ENCODE measurements at places on chromosomes 5 and 9.

DNA sequence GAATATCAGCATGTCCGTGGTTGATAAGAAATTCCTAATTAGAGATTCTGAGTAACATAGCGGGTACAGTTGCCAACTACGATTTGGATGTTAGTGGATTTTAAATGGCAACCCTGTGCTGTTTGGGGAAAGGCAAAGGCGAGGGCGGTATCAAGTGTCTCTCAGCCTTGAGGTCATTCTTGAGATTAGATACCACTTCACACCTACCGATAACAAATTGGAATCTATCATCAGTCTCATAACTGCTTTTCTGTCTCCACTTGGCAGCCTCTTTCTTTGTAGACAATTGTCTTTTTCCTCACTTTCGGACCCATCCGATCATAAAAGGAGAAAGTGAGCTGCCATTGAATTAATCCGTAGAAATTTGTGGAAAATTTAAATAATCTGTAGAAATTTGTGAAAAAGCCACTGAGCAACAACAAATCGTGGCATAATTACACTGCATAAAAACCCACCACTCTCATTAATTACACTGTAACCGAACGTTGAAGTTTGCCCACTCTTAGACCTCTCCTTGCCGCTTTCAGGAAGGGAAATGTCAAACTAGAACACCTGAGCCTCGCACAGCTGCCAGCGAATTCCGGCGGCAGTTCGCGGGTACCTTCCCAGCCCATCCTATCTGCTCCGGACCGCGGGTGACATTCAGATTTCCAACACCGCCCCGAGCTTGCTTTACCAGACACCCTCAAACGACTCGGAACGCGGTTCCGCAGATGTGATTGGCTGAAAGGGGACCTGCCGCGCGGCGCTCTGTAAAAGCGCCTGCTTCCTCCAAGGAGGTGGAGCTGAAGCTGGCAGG, 849 bp upstream of the RGMB start:
- peak; percentile 75 for DNase-seq

- no peak for DNase-seq
These were observed 436.5 kb downstream of the KIAA0825 start for GRCh38 chr5:94181895-94182294.

DNA sequence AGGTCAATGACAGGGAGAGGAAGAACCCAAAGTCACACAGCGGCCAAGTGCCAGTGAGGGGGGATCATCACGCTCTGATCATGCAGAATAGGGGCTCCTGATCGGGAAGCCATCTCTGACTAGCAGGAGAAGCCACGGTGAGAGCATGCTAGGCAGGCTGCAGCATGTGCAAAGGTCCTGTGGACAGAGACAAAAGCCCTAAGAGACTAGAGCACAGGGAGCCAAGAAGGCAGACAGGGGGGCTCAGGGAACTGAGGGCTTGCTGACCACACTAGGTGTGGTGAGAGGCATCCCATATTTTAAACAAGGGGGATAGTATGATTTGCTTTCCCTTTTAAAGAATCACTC, 195.1 kb downstream of the CDK5RAP2 start:
- no peak for DNase-seq

- no peak for DNase-seq
These were observed 42.5 kb downstream of the TMEM174 start for GRCh38 chr5:73215531-73215890.

DNA sequence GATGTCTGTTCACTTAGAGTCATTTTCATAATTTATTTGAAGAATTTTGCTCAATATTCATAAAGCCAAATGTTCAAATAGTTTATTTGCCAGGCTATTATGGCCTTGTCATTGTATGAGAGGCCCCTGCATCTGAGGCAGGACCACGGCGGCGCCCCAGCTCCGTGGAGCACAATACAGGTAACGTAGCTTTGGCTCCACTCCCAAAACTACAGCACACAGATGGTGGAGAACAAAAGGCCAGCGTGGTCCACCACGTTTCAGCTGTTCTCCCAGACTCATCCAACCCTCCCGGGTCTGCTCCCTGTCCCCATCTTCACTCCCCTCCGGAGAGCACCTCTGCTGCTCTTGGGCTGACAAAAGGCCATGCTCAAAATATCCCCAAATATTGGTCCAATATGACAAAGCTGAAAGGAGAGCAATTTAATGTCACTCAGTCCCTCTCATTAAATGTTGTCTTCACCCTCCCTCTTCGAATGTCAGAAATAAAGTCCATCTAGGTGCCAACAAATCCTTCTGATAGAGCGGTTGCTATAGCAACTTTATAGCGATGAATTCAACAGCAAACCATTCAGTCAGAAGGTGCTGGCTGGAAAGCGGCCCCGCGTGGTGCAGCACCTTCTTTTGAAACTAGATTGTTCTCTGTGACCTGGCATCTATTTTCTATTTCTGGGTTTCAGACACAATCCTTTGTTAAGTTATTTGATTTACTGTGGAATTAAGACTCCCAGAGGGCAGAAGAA, 504.3 kb downstream of the ARHGEF28 start:
- no peak for DNase-seq
